ENCODE measurements at places on chromosomes 4 and X.

DNA sequence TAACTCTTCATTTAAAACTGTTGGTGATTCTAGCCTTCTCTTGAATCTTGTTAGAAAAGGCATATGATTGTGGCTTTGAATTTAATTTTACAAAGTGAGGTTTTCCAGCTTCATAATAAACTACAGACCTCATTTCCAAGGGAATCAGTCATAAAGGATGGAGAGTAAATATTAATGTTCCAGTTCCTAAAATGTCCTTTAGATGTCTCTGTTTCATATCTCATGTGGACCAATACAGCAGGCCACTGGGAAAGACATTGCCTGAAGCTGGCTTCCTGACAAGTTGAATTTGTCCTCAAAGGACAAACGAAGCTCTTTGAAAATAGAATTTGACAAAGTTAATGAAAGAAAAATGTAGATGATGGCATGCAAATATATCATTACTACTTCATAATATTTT, 125.4 kb downstream of the ZNF330 start:
- DNase-seq = peak; percentile 79

DNA sequence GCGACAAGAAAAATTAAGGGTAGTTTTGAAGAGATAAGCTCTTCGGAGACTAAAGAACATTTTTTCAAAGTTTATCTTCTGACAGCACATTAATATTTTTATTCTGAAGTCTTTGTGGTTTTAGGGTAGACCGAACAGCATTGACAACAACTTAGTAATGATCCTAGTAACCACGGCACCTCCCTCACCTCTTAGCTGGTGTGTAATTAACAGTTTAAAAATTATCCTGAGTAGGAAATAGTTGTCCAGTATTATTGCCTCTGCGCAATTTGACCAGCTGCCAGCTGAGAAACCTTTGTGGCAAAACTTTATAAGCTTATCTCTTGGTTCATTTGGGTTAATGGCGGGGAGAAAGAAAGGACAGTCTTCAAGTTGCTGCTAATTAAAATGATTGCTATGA, 213.6 kb downstream of the CBLL2 start:
- no peak for DNase-seq

DNA sequence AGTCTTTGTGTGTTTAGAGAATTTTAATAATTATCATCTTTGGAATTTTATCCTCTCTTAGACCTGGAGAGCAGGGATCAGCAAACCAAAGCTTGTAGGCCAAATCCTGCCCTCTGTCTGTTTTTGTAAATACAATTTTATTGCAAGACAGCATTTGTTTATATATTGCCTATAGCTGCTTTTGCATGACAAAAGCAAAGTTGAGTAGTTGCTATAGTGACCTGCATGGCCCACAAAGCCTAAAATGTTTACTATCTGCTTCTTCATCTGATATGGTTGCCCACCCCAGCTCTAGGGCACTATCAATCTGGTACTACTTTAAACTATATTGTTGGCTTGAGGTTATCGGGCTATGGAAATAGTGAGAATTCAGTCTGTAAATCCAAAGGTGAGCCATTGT, 80.3 kb downstream of the GPAT3 start:
- DNase-seq = no peak

DNA sequence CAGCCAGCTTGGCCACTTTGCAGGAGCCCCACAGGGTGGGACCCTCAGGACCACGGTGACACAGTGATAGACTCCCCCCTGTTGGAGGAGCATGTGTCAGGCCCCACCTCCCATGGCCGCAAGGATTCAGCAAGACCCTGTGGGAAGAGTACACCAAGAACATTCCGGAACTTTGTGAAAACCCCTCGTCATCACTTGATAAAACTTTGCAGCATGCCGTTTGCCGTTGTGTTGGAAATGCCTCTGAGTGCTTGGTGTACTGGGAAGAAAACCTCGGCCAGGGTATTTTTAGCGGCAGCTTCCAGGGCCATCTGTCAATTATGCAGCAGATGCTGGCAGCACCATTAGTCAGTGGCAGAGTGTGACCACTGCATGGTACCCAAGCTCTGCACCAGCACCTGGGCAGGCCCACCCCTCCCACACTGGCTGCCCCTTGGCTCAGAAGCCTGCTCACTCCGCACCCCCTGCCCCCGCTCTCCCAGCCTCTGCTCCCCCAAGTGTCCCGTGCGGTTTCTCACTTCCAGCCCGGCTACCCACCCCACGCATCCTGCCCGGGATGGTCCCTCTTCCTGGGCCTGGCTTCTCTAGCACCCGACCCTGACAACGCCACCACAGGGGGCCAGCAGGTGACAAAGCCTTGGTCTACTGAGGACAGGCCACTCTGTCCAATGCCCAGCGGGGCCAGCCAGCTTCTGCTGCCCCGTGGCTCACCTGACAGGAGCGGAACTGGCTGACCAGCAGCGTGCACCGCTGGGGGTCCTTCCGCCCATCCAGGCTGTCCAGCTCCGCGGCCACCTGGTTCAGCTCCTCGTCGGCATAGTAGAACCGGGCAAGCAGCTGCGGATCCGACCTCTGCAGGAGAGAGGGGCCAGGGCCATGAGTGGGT, 65.0 kb downstream of the ZFYVE28 start:
- DNase-seq = no peak

DNA sequence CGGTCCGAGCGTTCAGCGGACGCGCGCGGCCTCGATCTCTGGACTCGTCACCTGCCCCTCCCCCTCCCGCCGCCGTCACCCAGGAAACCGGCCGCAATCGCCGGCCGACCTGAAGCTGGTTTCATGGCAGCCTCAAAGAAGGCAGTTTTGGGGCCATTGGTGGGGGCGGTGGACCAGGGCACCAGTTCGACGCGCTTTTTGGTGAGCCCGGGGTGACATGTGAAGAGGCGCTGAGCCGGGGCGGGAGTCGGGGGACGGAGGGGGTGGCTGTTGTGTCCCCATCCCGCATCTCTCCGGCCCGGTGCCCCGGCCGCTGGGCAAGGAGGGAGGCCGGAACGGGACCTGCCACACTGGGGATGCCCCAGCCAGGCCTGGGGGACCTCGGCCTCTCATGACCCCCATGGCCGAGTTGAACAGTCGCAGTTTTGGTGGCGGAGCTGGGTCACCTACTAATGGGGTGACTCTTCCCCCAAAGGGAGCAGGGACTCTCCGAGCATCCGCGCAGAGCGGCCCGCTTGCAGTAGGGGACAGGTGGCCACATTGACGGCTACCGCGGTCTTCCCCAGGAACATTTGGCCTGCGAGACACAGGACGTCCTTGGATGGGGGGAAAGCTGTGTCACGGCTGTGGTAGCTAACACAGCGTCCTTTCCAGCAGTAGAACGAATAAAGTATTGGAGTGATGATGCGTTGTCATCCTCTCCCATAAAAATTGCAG, at the start of gene GK:
GK (plus strand) TSS at position 9 of the 717 bp plus-strand sequence; CDS start at position 124, 115 bp downstream.
- DNase-seq = peak; percentile 23

- peak; percentile 91 for DNase-seq
Measured at GRCh38 chr4:122898370-122899150, 23.8 kb downstream of the NUDT6 start.

GRCh38 chrX:110407910-110408545, 49.4 kb downstream of the RTL9 start:
- peak; percentile 55 for DNase-seq

- no peak for DNase-seq
Measured at GRCh38 chr4:8131210-8131609, 27.4 kb downstream of the ABLIM2 start.

DNA sequence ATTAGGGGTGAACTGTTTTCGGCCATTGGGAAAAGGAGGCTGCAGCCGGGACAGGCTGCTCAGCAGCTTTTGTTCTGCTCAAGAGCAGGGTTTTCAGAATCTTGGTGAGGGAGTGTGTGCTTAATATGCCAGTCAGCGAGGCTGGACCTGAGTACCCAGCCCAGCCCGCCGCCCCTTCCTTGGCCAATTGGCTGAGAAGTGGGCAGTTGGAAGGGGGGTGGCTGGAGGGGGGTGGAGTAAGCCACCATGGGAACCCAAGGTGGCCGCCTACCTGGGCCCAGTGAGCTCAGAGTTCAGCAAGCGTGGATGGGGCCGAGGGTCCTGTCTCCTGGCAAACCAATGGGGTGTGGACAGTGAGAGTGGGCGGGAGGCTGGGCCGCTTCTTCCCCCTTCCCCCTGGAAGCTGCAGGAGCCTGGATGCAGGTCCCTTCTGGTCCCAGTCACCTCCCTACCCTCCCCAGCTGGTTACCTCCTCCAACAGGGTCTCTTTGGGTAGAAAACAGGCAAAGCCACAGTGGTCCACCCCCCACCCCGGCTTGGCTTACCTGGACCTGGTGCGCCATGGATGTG, 52.5 kb downstream of the SORCS2 start:
- DNase-seq = no peak

- peak; percentile 2 for DNase-seq
Measured at GRCh38 chrX:67749536-67749935, 205.7 kb downstream of the AR start.

- peak; percentile 19 for DNase-seq
Measured at GRCh38 chr4:48654015-48654664, 125.9 kb downstream of the FRYL start.

DNA sequence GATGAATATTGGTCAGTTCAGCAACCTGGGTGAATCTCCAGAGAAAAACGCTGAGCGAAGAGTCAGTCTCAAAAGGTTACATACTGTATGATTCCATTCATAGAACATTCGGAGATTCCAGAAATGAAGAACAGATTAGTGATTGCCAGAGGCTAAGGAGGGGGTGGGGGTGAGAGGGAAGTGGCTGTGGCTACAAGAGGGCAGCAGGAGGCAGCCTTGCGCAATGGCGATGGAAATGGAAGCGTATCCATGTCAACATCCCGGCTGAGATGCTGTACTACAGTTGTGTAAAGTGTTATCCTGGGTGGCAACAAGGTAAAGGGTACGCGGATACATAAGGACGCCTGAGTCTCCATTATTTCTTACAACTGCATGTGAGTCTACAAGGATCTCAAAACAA, 18.0 kb downstream of the LYAR start:
- DNase-seq = peak; percentile 13

DNA sequence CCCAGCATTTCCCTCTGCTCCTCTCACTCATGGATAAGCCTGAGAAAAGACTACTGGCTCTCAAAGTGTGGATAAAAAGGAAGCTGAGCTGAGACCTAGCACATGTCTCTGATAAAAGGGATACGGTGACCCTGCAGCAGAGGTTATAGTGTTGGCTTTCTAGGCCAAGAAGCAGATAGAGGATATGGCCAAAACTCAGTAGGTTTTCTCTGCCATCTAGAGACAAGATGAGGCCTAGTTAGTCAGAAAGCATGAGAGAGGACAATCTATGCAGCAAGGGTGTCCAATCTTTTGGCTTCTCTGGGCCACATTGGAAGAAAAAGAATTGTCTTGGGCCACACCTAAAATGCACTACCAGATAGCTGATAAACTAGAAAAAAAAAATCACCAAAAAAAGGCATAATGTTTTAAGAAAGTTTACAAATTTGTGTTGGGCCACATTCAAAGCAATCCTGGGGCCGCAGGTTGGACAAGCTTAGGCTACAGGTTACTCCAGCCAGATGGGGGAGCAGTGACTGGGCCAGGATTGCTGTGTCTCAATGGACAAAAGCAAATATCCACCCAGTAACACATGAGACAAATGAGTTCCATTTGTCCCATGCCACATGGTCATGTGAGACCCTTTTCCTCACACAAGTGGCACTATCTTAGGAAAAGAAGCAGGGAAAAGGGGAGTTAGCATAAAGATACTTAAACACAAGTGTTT, 411.4 kb downstream of the INPP4B start:
- no peak for DNase-seq

DNA sequence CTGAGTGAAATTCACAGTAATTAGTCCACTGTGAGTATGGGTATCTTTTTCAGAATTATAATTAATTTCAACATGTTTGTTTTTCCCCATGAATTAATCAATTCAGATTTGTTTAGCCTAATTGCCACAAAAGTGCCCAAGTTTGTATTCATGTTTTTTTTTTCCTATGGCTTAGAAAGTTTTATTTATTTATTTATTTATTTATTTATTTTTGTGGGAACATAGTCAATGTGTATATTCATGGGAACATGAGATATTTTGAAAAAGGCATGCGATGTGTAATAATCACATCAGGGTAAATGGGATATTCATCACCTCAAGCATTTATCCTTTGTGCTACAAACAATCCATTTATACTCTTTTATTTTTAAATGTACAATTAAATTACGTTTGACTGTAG, 475.3 kb downstream of the ADGRL3 start:
- no peak for DNase-seq

DNA sequence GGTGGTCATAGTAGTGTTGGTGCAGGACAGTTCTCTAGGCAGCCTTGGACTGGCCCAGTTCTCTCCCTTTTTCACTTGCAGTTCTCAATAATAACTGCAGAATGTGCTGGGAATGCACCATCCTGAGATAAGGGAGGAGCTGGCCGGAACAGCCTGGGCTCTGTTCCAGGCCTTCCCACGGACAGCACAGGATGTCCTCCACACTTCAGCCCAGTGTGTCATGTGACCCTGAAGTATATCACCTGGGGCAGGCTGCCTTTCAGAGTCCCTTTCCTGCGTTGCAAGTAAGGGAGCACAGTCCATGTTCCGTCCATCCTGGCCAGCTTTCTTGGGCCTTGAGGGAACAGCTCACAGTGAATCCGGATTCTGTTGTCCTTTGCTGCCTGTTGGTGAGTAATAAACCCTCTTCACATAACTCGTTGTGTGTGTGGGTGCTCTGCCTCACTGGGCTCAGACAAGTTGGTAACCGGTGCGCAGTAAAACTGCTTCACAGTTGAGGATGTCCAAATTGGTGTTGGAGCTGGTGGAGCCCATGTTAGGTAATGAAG, 32.3 kb upstream of the BBS12 start:
- DNase-seq = no peak

DNA sequence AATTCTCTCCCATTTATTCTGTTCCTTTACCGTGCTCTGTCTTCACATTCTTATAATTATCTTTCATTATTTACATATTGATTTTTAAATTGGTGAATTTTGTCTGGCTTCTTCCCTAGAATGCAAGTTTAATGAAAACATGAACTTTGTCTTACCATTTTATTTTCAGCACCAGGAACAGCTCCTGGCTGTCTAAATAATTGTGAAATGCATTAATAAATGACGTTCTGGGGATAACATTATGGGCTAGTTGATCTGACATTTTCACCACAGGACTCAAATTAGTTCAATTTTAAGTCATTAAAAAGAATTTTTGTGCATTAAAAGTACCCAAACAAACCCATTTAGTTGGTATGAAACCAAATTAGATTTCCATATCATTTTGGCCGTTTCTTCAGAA, 97.5 kb downstream of the KCTD8 start:
- DNase-seq = no peak

DNA sequence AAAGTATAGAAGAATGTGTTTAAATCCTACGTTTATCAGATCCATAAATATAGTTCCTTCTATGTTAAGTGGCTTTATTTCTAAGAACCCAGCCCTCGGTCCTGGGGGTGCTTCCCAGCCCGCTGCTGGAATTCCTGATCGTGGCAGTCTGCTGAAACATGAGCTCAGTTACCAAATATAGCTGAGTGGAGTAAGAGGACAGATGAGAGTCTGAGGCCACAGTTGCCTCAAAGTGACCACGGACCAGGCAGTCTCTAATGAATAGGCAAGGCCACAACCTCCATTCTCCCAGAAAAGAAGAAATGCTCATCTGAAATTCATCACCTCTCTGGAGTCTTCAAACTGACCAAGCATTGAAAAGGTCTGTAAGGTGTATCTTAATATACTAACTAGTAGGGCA, at the start of gene PALLD:
PALLD (plus strand) TSS at position 219 of the 400 bp plus-strand sequence.
- DNase-seq = peak; percentile 56
